ENCODE measurements at places on chromosomes 5 and 9.

GRCh38 chr9:21902136-21902535 lies 92.1 kb downstream of the CDKN2A start:
- DNase-seq = no peak

DNA sequence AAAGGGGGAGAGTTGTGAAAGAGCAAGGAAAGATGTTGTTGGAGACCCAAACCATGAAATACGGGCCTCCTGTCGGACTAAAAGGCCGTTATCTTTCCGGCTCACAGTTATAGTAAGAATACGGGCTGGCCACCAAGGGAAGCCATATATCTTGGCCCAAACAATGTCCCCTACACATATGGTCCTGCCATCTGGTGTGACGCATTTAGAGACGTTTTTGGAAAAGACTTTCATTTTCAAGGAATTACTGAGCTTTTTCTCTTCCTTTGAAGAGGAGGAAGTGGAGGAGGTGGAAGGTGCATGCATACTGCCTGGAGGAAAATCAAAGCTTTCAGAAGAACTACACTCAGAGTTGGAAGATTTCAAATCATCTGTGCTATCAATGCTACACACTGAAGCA lies 26.7 kb downstream of the PWWP2A start:
- no peak for DNase-seq

- DNase-seq = no peak
These were observed 168.1 kb upstream of the MAP3K1 start for GRCh38 chr5:56647099-56647850.

GRCh38 chr5:56269216-56269927 lies 36.2 kb upstream of the ANKRD55 start:
- DNase-seq = no peak

DNA sequence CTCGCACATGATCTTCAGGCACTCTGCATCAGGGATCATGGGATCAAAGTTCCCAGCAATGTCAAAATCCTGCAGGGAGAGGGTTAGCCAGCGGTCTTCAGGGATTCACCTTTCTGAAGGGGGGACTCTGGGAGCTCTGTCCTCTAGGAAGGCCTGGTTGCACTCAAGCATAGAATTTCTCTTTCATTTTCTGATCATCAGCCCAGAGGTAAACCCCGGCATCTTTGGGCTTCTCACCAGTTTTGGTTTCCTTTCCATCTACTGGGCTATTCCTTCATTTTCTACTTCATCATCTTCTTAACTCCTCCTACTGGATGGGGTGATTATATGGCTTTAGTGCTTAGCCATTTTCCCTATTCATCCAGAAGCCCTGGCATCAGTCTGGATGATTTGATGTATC lies 4.6 kb upstream of the DND1 start:
- no peak for DNase-seq

DNA sequence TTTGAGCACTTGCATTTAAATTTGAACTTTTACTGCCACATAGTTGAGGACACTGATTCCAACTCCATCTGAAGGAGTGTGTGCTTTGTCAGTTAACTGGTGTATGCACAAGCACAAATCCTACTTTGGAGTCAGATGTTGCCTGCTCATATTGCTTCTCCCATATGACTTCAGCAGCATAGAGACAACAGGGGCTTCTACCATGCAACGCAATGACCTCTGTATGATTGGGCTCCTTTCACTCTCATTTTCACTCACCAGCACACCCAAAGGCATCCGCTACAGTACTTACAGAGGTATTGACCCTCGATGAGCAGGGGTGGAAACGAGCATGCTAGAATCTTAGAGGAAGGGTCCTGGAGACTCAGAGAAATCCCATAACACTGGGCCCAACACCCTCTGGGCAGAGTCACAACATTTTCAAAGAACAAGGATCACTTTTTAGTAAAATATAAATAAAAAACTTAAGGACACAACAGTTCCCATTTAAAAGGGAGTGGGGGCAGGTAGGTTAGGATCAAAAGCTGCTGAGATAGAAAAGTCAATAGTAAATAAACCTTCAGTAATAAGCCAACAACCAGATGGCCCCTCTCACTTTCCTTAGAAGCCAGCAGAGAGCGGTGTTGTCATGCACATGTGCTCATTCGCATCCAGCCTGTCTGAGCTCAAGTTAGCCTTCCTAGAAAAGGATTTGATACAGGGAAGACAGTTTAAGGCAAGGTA lies 203.8 kb downstream of the SNCAIP start:
- no peak for DNase-seq

DNA sequence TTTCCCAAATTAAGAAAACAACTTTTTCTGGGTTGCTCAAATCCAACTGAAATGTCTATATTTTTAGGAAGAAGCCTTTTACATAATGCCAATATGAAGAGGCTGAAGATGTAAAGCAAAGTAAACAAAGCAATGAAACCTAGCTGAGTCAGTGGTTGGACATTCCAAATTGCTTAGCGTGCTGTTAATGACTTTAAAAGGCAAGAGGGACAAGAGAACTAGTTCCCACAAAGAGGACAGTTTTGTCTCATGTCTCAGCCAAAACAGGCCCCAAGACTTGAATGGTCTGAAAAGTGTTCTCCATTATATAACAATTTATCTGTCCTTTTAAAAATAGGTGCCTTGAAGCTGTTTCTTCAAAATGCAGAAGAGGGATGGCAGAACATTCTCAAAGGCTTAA lies 407.0 kb downstream of the ENC1 start:
- DNase-seq = no peak

DNA sequence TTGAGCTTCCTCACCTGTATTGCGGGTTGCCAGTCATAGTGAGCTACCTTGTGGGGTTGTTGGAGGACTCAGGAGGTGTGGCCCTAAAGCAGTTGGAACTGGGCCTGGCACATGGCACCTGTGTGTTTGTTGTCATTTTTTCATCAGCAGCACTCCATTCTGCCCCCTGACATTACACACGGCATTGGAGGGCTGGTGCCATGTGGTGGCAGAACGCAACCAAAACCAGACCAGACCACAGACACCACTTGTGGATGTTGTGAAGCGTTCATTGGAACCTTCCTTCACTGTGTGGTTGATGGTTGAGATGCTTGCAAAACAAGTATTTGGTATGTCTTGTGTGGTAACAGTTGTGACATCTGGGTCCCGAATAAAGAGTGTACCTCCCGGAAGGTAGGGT lies 113.2 kb upstream of the ERCC6L2 start:
- DNase-seq = no peak

- DNase-seq = no peak
These were observed 66.1 kb downstream of the PAX5 start for GRCh38 chr9:36967997-36968396.

- no peak for DNase-seq
These were observed 235.7 kb downstream of the ICE1 start for GRCh38 chr5:5658226-5658625.

GRCh38 chr9:88604836-88605511 lies 70.0 kb downstream of the NXNL2 start:
- no peak for DNase-seq

- no peak for DNase-seq
These were observed 191.8 kb upstream of the SMC2 start for GRCh38 chr9:103902263-103902662.

GRCh38 chr5:61768692-61769281 lies 436.7 kb downstream of the ZSWIM6 start:
- no peak for DNase-seq

- no peak for DNase-seq
These were observed 73.1 kb downstream of the TRPM3 start for GRCh38 chr9:71048280-71048679.

- no peak for DNase-seq
These were observed 61.3 kb upstream of the TYRP1 start for GRCh38 chr9:12631866-12632265.

GRCh38 chr9:113737517-113738271 lies 138.4 kb upstream of the ZNF618 start:
- DNase-seq = no peak

DNA sequence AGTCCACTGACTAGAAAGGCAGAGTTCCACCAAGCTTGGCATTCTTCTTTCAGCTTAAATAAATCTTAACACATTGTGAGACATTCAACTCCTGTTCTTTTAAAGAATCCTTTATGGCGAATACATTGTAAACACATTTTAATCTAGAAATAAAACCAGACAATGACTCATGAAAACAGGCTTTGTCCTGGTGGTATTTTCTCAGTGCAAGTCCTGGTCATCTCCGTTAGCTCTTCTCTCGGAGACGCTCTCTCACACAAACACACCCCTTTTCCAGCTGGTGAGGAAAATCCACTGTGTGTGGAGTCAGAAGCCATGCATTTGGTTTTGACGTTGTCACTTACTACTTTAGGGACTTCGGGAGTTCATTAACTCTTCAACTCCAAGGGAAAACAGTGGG lies 140.4 kb downstream of the AUH start:
- DNase-seq = no peak

- no peak for DNase-seq
These were observed 4.7 kb upstream of the ZNF131 start for GRCh38 chr5:43115968-43116367.

- DNase-seq = no peak
These were observed 29.9 kb upstream of the C7 start for GRCh38 chr5:40879163-40879942.

DNA sequence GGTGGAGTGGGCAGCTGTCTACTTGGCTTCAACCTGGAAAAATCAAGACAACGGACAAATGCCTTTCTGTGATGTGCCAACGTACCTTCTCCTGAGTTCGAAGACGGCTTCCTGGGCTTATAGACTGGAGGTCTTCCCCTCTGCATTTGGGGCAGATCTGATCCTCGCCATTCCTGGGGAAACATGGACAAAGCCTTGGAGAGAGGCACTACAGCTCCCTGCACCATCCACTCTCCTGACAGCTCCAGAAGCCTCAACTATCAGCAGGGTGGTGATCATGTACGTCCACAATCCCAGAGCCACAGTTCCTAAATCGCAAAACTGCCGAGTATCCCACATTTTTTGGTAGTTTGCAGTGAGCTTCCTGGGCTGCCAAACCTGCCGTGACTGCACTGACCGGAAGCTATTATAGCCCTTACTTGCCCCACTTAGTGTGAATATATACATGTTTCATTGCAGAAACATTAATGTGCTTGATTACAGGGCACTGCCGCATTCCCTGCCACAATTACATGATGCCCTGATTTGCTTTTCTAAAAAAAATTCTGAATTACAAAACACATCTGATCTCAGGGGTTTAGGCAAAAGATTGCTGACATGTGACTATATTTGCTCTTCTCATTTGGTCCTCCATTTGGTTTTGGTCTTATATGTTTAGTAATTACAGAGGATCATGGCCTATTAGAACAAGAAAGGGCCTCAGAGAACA lies 2.8 kb downstream of the TRAF1 start:
- DNase-seq = no peak

GRCh38 chr9:90446200-90446948 lies 196.2 kb downstream of the DIRAS2 start:
- no peak for DNase-seq

- no peak for DNase-seq
These were observed 1.6 kb downstream of the IRX4 start for GRCh38 chr5:1881098-1881572.

DNA sequence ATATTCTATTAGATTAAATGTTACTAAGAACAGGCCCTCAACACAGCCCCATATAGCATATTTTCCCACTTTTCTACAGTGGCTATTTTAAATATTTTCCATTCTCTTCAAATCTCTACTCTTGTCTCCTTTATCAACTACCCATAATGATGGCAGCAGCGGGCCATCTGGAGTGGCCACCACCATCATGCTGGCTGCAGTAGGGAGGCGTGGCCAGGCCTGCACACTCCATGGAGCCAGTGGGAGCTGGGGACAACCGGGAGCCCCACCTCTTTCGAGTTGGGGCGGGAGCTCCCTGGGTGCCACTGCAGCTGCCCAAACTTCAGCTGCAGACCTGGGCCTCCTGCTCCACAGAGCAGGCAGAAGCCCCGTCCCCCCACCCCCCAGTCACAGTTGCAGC lies 98.4 kb upstream of the RANBP6 start:
- DNase-seq = no peak

GRCh38 chr9:97615439-97616072 lies 17.6 kb downstream of the TSTD2 start:
- DNase-seq = peak; percentile 52

GRCh38 chr9:100193078-100193477 lies 94.0 kb downstream of the INVS start:
- DNase-seq = no peak

GRCh38 chr9:83387401-83388185 lies 150.6 kb downstream of the FRMD3 start:
- no peak for DNase-seq

GRCh38 chr5:139178935-139179334 lies 19.2 kb downstream of the SIL1 start:
- no peak for DNase-seq

DNA sequence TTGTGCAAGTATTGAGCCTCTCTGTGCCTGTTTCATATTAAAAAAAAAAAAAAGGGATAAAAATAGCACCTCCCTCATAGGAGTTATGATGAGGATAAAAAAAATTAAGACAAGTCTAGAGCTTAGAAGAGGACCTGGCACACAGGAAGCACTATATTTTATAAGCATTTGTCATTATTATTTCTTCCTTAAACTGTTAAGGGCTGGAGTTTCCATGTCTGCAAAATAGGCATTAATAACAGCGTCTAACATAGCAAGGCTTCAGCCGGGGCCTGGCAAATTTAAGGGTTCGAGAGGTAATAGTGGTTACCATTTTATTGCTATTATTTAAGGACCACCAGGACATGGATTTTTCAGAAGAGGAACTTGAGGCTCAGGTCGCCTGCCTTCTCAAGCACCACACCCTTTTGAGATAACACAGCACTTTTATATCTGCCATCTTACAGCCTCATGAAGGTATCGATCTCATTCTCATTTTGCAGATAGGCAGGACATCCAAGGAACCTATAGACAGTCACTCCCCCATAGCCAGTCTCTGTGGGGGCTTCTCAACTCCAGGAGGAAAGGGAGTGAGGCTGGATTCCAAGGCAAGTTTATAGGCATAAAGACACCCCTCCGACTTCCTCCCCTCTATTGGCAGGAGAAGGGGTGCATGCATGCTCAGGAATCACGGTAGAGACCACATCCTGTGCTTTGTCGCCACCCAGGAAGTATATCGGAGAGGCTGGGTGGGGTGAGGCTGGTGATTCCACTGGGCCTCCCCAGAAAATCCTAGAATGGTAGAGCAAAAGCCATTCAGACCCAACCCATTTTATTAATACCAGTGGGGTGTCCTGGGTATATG lies 2.4 kb downstream of the ANXA6 start:
- peak; percentile 41 for DNase-seq

DNA sequence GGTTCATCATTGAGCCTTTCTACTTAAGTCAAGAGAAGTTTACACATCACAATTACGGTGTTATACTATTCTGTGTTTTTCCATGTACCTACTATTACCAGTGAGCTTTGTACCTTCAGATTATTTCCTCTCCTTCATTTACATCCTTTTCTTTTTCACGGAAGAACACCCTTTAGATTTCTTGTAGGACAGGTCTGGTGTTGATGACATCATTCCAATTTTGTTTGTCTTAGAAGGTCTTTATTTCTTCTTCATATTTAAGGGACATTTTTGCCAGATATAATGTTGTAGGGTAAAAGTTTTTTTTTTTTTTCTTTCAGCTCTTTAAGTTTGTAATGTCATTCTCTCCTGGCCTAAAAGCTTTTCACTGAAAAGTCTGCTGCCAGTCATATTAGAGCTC lies 637.1 kb upstream of the RIOK2 start:
- no peak for DNase-seq
